Muscle of arm (tissue), 14 donors: ENCODE measurements at places on chromosomes 12 and 14. TPM values are rescaled to one million over a fixed set of nuclear protein-coding genes. Genes with fewer than 3 reads are reported as not detected.

Gene PPP2R5E
- polyA plus RNA-seq, result not detected

Gene PROX2
- 2.3 TPM for polyA plus RNA-seq

Gene PRR4
- 3.1 TPM for polyA plus RNA-seq

Gene ARHGAP9
- polyA plus RNA-seq, result 13.1 TPM

DNA sequence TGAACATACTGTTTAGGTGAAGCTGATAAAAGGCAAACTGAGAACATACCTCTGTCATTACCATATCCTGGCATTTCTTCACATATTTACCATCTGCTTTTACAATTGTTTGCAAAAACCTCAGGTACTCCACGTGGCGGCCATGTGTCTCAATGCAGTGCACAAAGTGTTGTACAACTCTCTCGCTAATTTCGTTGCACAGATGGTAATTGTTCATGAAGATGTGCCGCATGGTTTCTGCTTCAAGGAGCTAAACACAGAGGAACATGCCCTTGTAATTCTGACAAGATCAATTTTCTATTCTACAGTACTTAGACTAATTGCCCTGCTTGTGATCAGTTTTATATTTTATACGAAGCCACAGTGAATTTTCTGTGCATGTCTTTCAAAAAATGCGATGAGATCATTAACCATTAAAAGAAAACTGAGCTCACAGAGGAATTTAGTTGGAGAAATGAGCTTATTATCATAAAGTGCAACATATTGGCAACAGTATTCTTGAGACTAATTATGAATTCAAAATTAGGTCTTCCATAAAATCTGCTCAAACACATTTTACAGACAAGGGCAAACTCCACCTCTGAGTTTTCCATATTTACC lies 233.8 kb downstream of the ITPR2 start:
- no peak for DNase-seq

DNA sequence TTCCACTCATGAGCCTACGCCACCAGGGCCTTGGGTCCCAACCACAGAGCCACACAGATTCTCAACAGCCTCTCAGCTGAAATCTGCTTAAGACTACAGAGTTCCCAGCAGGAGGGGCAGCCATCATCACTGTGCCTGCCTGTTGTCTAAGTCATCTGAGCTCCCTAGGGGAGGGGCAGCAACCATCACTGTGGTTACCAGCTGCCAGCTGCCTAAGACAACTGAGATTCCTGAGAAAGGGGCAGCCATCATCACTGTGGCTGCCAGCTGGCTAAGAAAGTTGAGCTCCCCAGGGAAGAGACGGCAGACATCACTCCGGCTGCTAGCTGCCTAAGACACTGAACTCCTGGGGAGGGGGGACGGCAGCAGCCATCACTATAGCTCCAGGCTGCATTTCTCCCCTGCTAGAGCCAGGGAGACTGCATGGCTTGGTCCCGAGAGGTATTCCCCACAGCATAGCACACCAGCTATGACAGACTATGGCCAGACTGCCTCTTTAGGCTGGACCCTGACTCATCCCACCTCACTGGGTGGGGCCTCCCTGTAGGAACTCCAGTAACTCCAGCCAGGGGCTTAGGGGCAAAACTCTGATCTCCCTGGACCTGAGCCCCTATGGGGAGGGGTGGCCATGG lies 37.2 kb upstream of the C14orf132 start:
- DNase-seq, result peak; percentile 27

DNA sequence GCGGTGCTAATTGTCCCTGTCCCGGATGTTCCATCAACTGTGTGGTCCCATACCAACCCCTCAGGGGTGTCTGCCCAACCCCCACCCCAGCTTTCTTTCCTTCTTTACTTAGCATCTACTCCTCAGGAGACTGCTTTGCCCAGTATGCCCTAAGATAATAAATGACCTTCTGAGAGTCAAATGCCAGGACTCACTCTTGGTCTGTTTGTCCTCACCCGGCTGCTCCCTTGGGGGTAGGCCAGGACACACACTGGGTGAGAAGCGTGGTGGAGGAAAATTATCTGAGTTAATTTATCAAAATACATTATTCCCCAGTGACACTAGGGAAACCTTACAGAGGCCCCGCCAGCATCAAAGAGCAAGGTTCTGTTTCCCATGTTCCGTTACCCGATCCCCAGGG lies 457.0 kb downstream of the RGS6 start:
- DNase-seq, result no peak

DNA sequence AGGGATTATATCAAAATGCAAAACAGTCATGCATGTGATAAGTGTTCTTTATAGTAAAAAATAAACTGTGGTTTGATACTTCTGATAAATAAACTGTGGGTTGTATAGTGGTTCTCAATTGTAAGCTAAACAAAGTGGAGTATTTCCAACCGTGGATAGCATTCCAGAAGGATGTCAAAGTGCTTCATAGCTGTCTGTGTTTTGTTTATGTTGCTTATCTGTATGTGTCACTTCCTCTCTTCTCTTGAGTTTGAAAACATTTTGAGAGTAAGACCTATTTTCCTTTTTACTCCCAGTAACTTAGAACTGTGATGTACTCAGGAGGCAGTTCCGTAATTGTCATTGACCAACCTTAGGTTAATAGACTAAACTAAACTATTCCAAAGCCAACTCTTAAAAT lies 415.8 kb downstream of the TMTC2 start:
- no peak for DNase-seq

GRCh38 chr12:111635524-111635923 lies 36.4 kb upstream of the ATXN2 start:
- peak; percentile 24 for DNase-seq

DNA sequence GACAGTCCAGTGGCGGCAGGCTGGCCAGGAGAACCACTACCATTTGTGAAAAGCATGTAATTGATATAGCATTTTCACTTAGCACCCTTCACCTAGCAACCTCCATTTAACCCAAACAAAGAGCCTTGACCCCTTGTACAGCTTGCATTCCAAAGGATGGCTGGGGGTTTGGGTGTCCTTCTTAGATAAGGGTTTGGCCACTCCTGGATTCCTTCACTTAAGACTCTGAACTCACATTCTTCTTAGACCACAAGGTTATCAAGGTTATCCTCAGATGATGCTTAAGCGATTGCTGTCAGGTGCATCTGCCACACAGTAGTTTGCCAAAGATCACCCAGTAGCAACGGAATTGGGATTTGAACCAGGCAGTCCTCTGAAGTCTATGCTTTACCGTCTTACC lies 102.8 kb downstream of the ZNF664 start:
- no peak for DNase-seq

- no peak for DNase-seq
Observed at GRCh38 chr12:89721291-89721987, 12.8 kb upstream of the ATP2B1 start.

DNA sequence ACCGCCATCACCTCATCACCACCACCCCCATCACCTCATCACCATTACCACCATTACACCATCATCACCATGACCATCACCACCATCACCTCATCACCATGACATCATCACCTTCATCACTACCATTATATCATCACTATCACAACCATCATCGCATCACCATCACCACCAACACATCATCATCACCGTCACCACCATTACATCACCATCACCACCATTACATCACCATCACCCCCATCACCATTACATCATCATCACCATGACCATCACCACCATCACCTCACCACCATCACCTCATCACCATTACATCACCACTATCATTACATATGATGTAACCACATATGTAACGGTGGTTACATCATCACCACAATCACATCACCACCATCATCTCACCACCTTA lies 132.3 kb downstream of the RIMBP2 start:
- DNase-seq, result no peak

GRCh38 chr12:108543652-108544051 lies 17.3 kb downstream of the SART3 start:
- DNase-seq, result no peak

DNA sequence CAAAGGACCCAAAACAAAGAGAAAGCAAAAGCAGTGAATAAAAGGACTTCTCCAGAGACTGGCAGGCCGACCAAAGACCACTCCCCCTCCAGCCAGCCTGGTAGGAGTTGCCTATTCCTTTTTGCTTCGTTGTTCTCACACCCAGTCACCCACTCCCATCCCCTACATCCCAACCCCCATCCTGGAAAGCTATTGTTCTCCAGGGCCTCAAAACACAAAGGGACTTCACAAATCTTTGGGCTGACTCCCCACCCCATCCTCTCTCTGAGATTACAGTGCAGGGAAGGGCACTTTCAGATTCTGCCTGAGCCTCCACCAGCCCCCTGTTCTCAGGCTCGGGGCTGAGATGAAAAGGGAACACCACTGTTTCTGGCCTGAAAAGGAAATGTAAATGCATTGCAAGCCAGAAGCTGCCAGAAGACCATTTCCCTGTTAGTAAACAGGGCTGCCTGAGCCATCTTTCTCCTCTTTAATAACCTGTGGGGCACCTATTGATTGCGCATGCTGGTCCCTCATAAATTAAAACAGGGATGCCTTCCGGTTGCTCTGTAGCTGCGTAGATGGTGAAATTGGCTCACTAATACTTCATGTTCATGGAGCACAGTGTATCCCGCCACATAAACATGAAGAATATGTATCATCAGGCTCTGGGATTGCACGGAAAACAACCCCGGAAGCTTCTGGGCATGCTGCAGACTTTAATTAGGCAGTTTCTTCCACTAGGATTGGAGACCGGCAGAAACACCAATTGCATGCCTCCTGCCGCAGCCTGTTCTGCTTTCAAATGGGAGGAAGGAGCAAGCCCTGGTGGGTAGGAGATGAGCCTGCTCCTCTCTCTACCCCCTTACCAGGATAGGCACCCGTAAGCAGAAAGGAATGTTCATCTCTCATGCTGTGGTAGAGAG lies 130.3 kb upstream of the FUT8 start:
- DNase-seq, result no peak
